ENCODE measurements at places on chromosomes 5 and 9.
A peak's percentile ranks its signal among the peaks of the same experiment; 100 is the strongest.

DNA sequence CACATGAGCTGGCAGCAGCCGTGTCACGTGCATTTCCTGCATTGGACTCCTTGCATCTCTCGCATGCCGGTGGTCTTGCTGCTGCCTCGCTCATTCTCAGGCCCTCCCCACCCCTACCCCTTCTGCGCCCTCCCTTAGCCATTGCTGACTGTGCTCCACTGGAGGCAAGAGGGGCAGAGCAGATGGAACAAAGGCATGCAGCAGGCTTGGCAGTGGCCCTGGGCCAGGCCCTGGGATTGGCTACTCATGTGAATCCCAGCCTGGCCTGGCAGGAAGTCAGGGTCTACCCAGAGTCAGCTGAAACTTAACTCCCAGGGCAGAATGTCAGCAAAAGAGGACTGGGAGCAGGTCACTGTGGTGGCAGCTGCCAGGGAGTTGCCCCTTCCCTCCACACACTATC lies 62.3 kb downstream of the TSTD2 start:
- DNase-seq, result peak; percentile 16

- DNase-seq, result no peak
Measured at GRCh38 chr9:89923961-89924504, 319.2 kb downstream of the GADD45G start.

DNA sequence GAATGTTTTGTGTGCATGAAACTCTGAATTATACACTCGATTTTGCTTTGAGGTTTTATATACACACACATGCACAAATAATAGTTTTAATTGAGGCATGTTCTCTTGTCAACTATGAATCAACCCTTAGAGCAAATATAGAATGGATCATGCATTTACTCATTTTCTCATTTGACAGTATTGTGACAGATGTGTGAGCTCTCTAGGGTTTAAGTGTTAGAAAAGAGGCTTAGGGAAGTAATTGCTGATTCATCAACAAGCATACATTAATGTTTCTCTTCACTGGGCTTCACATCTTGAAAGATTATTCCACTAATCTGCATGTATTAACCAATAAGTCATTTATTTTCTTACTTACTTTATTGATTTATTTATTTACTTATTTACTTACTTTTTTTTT lies 1356.8 kb upstream of the ACO1 start:
- DNase-seq, result no peak

GRCh38 chr9:72474676-72475075 lies 46.7 kb upstream of the TMC1 start:
- DNase-seq, result no peak

DNA sequence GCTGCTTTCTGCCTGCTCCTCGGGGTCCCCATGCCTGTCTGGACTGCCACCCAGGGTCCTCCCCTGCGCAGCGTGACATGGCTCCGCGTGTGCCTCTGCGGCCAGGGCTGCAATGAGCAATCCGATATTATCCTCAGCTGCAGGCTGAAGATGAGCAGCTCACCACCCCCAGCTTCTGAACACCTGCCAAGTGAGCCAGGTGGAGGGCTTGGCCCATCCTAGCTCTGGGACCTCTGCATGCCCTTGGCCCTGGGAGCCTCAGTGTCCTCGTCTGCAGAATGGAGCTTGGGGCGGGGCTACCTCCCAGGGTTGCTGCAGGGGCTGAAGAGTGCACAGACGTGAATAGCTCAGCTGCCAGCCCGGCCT lies 4.1 kb upstream of the MYMK start:
- DNase-seq, result peak; percentile 81

DNA sequence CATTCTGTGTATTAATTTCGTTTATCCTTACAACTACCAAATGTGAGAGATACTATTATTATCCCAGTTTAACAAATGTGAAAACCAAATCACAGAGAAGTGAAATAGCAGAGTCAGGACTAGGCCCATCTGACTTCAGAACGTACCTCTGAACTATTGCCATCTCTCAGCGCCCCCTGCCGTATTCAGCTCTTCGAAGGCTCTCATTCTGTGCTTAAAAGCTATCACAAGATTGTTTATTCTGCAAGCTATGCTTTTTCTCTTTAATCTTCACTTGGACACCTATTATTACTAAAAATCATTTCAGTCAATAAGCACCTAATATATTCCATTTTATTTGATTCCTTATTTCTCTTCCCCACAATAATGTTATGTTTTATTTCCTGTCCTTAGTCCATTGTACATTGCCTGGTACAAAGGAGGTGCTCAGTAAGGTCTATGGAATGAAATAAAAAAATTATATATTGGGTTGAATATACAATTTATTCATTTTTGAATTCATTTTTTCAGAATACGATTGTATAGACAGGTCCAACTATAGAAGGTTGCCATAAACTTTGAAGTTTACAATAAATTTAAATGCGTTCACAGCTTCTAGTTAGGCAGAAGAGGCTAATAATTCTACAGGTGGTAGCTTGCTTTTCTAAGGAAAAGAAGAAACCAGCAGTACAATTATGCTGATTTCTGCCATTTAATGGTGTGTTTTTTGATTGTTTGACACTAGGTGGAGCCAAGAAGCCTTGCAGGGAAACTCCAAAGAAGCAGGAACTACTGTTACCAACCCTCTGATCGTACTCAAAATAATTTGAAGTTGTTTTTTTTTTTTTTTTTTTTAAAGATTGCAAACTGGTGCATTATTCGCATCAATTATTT lies 202.2 kb upstream of the DMRTA1 start:
- DNase-seq, result peak; percentile 19

GRCh38 chr5:39024005-39024404 lies 50.2 kb downstream of the RICTOR start:
- no peak for DNase-seq

DNA sequence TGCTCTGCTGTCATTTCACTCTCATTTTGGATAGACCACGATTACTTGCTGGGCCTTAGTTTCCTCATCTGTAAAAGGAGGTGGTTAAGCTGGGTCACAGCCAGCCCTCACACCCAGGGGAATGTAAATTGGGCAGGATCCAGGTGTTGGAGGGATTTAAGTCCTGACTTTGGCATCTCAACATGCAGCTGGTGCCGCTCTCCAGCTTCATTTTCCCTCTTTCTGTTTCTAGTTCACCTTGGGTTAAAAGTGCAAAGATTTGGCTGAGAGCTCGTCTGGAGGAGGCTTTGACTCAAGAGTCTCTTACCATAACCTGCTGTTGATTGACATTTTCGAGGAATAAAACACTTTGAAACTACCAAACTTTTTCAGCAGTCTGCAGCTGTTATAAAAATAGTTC lies 144.3 kb upstream of the DHFR start:
- DNase-seq, result no peak

DNA sequence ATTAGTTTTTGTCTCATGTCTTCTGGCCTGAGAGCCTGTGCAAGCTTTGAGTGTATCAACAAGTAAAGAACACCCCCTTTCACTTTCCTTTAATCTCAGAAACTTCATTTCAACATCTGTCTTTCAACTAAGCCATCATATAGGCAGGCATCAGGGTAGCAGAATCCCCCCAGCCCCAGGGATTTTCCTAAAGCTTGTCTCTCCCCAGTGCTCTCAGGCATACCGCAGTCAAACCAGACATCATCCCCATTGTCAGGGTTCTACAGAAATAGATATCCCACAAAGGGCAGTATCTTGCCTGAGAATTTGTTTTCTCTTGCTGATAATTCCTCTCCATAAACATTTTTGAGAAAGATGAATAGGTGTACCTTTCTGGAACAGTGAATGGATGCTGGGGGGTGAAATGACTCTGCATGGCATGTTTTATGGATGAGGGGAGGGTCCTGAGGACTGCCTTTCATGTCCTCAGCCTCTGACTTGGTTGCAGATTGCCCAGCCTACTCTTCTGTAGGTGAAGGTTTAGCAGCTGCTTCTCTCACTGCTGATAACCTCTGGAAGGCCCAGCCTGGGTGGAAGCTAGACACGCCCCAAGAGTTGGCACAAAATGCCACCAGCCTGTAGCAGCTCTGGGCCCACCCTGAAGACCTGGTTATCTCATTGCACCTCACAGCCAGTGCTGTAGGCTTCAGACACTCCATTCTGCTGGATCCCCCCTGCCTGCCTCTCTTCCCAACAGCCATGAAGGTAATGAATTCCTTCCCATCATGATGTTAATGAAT lies 20.5 kb upstream of the SHB start:
- no peak for DNase-seq

GRCh38 chr9:21970800-21971640 lies 23.2 kb downstream of the CDKN2A start:
- no peak for DNase-seq

DNA sequence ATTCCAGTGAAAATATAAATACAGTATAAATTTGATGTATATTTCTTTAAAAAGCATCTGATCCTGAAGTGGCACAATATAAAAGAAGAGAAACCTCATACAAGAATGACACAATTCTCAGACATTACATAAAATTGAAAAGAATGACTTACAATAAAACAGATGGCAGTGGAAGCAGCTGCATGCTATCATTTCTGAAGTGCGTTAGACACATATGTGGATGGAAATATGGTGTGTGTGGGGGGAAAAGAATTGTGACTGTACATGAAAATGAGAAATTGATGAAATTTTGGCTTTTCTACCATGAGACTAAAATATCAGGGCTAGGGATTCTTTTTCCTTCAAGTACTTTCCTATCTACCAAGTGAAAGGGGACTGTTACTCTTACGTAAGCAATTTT lies 45.9 kb upstream of the CDH18 start:
- no peak for DNase-seq

DNA sequence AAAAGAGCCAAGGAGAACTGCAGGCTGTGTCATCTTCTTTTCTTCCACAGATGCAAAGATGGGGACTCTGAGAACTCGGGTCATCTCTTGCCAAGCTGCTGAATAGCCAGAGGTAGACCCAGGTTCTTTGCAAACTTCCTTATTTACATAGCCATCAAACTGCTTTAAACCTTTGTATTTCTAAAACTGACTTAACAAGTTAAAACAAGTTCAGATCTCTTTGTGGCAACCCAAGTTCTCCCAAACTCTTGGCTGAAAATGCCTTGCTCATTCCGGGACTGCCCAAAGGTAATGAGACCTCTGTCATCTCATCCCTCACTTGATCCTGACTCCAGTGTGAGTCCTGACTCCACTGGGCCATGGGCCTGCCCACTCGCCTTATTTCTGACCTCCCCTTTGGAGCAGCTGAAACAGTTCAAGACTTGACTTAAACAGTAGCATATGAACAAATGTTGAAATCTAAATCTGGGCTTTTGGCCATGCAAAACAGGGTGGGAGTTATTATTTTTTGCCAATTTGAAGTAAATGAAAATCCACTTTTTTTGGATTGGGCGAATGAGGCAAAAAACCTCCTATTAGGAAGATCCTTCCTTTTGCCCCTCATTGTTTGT lies 50.6 kb downstream of the FBXL7 start:
- DNase-seq, result no peak

- no peak for DNase-seq
Measured at GRCh38 chr9:279674-280073, 65.0 kb downstream of the DOCK8 start.

DNA sequence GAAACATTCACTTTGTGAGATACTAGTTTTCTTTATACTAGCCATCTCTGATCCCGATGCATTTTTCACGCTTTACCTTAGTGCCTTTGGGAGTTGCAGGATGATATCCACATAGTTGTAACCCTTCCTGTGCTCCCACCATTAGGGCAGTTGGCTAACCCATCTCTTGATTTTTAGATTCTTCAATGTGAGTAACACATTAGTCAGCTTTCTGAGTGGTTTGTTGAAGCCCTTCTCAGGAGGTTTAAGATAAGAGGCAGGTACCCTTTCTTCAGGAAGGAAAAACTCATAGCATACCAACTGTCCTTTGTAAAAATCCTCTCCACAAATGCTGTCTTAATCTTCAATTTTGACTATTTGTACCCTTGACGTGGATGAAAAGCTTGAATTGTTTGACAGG lies 392.3 kb downstream of the DMAC1 start:
- DNase-seq, result no peak

GRCh38 chr9:24939109-24939850 lies 393.6 kb upstream of the IZUMO3 start:
- DNase-seq, result no peak

DNA sequence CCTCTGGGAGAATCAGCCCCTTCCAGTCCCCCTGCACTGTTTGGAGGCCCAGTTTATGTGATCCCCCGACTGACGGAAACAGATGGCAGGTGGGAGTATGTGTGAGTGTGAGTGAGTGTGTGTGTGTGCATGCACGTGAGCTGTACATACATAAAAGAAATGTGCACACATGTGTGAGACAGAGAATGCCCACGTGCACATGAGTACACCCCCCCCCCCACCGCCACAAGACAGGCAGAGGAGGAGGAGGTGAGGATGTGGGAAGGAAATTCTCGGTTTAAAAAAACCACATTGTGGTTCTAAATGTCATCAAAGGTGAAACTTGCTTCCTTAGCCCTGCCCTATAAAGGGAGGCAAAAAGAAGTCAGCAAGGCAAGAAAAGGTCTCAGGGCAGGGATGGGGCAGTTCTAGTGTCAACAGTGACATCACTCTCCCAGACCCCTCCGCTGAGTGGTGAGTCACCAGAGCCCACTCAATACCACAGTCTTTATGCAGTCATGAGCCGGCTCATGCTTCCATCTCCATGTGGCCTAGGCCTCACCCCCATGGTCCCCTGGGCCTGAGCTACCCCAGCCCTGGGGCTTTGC lies 79.2 kb upstream of the HSPA9 start:
- no peak for DNase-seq

- DNase-seq, result no peak
Measured at GRCh38 chr5:124997186-124997893, 250.9 kb upstream of the ZNF608 start.

GRCh38 chr5:172188893-172189692 lies 1.1 kb upstream of the STK10 start:
- no peak for DNase-seq

- no peak for DNase-seq
Measured at GRCh38 chr9:5665059-5665458, 36.2 kb downstream of the RIC1 start.

- DNase-seq, result peak; percentile 39
Measured at GRCh38 chr5:132063090-132063911, 2.8 kb downstream of the IL3 start.

GRCh38 chr9:34744295-34745221 lies 34.6 kb upstream of the CCL21 start:
- peak; percentile 46 for DNase-seq

DNA sequence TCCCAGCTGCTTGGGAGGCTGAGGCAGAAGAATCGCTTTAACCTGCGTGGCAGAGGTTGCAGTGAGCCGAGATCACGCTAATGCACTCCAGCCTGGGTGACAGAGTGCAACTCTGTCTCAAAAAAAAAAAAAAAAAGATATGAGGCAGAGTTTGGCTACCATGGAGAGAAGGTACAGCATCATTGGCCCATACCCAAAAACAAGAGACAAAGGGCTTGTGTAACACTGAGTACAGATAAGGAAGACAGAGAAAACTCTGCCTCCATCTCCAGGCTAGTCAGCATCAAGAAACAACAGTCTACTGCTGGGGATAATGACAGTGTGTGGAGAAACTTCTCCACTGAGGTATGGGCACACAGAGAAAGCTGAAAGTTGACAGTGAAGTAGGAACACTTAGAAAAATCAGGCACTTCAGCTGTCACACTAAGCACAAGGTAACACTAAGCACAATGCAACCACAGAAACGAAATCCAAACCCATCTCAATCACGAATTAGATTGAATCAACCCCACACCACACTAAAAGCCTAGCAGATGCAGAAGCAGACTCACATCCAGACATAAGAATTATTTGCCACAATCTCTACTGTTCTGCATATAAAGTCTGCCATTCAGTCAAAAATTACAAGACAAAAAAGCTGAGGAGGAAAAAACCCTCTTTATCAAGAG lies 10.5 kb downstream of the PJA2 start:
- peak; percentile 7 for DNase-seq

- DNase-seq, result no peak
Measured at GRCh38 chr9:116899337-116900006, 212.4 kb downstream of the TRIM32 start.

All from NCI-H2029 (cell line).